ENCODE measurements at places on chromosomes 2 and 18. TPM values are rescaled to one million over a fixed set of nuclear protein-coding genes. Genes with fewer than 3 reads are reported as not detected.
A peak's percentile ranks its signal among the peaks of the same experiment; 100 is the strongest.

Gene EIF2AK2
- total RNA-seq: 20.7 TPM

- no peak for DNase-seq
Observed at GRCh38 chr2:238852206-238852869, 4.5 kb downstream of the TWIST2 start.

GRCh38 chr18:24602201-24602600 lies 141.8 kb downstream of the HRH4 start:
- DNase-seq: no peak

GRCh38 chr2:207409517-207409916 lies 120.2 kb upstream of the CREB1 start:
- no peak for DNase-seq

DNA sequence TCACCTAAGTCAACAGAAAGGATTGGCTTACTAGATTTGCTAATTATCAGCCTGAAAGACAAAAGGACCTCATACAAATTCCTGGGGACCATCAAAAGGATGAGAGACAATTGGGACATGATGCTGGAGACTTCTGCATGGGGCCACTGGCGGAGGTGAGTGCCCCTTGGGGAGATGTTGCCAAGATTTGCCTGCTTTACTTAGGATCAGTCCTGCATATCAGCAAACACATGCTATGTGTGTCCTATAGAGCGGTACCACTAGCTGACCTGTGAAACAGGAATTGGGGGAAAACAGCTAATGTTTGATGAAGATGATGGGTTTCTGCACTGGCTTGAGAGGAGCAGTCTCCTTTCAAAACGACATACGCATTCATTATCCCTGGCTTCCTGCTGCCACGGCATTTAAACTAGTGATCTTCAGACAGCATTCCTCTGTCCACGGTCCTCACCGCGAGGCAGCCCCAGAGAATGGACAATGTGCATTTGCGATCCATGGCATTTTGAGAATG lies 104.2 kb downstream of the TGIF1 start:
- DNase-seq: no peak

GRCh38 chr18:13464432-13465123 lies 246.0 kb downstream of the LDLRAD4 start:
- peak; percentile 78 for DNase-seq

Measured in Right ventricle myocardium inferior (tissue), 1 donor.